ENCODE measurements at places on chromosomes 7 and 10.

GRCh38 chr7:83439026-83439425 lies 209.9 kb downstream of the SEMA3E start:
- DNase-seq: no peak

- DNase-seq: no peak
Observed at GRCh38 chr10:65611592-65611991, 1314.2 kb upstream of the LRRTM3 start.

DNA sequence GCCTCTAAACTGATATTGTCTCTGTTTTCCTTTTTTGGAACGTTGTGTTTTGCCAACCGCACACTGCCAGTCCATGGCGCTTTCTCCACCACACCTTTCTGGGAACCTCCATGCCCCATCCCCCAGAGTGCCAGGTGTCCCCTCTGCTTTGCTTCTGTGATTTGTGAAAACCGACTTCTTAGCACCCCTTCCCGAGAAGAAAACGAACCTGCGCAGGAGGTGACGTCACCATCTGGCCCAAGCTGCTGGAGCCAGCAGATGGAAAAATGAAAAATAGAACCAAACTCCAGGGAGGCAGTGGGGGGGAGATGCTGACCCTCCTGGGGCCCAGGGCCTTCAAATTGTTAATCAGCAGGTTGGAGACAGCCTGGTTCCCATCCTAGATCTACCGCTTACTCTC lies 103.8 kb downstream of the HTR5A start:
- DNase-seq: no peak

GRCh38 chr10:947051-947450 lies 15.5 kb upstream of the LARP4B start:
- DNase-seq: no peak

DNA sequence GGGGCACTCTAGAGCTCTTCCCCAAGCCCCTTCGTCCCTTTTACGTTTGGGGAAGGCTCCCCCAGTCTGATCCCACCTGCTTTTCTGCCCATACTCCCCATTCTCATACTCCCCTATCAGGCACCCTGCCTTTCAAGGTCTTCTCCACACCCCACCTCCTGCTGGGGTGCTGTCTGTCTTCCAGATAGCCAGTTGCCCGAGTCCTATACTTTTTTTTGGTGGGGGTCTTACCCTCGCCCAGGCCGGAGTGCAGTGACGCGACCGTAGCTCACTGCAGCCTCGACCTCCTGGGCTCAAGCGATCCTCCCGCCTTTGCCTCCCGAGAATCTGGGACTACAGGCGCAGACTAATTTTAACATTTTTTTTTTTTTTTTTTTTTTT lies 775 bp upstream of the ABHD11 start:
- no peak for DNase-seq

GRCh38 chr10:68083953-68084352 lies 8.9 kb upstream of the HERC4 start:
- no peak for DNase-seq

GRCh38 chr7:111292026-111292470 lies 201.1 kb downstream of the LRRN3 start:
- DNase-seq: no peak
